ENCODE measurements at places on chromosomes 1 and 21.

GRCh38 chr21:16154321-16154720, 424.5 kb downstream of the USP25 start:
- DNase-seq: no peak

DNA sequence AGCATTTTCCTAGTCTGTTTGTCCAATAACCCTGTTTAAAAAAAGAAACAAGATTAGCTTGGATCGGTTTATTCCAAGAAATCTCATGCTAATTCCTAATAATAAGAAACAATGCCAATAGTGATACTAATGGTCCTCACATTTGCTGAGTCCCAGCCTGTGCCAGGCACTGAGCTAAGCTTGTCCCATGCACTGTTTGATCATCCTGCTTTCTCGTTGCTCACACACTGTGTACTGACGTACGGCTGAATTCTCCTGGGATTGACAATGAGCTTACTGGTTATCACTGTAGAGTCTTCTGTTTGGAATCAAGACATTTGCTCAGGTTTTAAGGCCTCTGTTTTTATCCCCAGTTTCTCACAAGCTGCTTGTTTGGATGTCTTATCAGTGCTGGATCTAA, 71.1 kb downstream of the CACNA1E start:
- no peak for DNase-seq

- DNase-seq: no peak
These were observed 21.9 kb upstream of the MNDA start for GRCh38 chr1:158809256-158809655.

DNA sequence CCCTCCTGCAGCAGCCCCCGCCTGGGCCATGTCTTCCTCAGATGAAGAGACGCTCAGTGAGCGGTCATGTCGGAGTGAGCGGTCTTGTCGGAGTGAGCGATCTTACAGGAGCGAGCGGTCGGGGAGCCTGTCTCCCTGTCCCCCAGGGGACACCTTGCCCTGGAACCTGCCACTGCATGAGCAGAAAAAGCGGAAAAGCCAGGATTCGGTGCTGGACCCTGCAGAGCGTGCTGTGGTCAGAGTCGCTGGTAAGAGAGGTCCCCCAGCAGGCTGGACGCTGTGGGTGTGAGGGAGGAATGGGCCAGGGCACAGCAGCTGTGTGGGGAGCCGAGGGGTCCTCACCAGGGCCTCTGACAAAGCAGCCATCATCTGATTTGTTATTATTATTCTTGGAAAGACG, 58.0 kb downstream of the NDUFS5 start:
- DNase-seq: no peak

- no peak for DNase-seq
These were observed 57.8 kb downstream of the EDARADD start for GRCh38 chr1:236451796-236452373.
